GM06990 (cell line): ENCODE measurements at places on chromosomes 12 and 14.

DNA sequence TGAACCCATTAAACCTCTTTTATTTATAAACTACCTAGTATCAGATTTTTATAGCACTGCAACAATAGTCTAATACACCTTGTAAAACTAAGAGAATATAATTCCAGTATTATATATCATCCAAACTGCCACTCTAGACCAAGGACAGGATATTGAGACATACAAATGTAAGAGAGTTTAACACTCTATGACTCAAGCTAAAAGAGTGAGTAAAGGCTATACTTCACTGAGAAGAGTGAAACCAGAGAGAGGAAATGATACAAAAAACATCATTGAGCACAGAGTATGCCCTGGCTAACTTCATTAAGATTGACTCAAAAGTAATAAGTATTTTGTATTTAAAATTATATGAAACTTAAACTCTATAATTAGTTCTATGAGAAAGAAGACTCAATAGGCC lies 1951.9 kb upstream of the SEL1L start:
- no peak for DNase-seq

DNA sequence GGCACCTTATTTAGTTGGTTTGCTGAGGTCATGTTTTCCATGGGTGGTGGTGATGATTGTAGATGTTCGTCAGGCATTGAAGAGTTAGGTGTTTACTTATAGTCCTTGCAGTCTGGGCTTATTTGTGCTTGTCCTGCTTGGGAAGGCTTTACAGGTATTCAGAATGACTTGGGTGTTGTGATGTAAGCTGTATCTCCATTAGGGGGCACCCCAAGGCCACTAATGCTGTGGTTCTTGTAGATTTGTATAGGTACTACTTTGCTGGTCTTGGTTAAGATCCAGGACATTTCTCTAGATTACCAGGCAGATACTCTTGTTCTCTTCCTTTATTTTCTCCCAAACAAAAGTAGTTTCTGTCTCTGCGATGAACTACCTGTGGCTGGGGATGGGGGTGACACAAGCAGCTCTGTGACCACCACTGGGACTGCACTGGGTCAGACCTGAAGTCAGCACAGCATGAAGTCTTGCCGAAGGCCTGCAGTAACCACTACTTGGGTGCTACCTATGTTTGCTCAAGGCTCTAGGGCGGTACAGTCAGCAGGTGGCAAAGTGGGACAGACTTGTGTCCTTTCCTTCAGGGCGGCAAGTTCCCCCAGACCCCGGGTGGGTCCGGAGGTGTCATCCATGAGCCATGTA lies 35.8 kb upstream of the FBXO33 start:
- DNase-seq = peak; percentile 24

DNA sequence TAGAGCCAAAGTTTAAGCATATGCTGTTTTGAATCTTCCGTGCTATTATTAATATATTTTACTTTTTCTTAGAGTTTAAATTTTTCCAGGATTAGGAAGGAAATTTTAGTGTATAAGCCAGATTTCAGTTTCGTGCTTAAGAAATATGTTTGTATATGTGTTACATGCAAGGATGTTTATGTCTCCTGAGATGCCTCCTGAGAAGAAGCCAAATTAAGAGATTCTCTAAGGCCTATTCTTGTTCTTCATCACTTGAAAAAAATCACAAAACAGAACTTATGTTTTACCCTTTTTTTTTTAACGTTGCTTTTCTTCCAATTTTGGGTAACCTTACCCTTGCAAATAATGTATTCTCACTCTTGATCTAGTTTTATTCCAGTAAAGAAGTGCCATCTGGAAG lies 412.7 kb downstream of the TMTC2 start:
- DNase-seq = no peak

GRCh38 chr12:60072911-60073310 lies 477.1 kb downstream of the SLC16A7 start:
- DNase-seq = no peak

- no peak for DNase-seq
Observed at GRCh38 chr12:81089412-81089811, 11.5 kb downstream of the ACSS3 start.

- no peak for DNase-seq
Observed at GRCh38 chr14:23681337-23681736, 45.2 kb downstream of the DHRS2 start.

- DNase-seq = peak; percentile 84
Observed at GRCh38 chr14:45135659-45136395, at the start of gene FANCM. FANCM (plus strand) TSS chr14:45135930; CDS start chr14:45136032, 102 bp downstream.

GRCh38 chr14:55446127-55446736 lies 5.8 kb upstream of the TBPL2 start:
- peak; percentile 25 for DNase-seq

DNA sequence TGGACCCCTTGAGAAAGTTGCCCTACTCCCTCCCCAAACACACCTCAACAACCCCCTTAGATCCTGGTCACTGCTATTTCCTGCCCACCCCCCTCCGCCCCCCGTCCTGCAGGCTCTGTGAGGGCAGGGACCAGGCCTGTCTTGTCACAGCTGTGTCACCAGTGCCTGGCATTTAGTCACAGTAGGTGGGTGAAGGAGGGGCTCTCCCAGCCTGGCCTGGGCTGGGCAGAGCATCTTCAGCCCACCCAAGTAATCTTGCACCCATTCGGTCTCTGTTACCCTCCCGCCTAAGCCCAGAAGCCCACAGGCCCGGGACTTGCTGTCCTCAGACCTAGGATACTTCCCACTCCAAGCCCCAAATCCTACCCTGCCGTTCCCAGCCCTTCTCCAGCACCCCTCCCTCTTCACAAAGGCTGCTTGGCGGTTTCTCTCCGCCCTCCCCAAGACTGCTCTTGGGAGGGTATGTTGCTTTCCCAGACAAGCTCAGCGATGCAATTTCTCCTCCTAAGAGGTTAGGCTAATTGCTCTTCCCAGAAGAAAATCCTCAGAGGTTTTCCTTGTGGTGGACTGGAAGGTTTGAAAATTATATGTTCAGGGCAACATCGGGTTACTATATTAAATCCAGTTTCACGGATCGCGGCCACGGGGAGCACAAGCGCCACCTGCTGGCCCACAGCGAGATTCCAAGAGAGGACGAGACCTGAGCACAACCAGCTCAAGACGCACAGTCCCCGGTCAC lies 50.8 kb upstream of the ZFP36L1 start:
- DNase-seq = peak; percentile 70

GRCh38 chr12:57229634-57230380 lies at the start of gene SHMT2:
SHMT2 (plus strand) TSS chr12:57229711; CDS start chr12:57229779, 68 bp downstream.
- DNase-seq = peak; percentile 86

GRCh38 chr12:15856097-15856982 lies 25.8 kb upstream of the STRAP start:
- peak; percentile 14 for DNase-seq

GRCh38 chr12:44874981-44875416 lies 1.1 kb downstream of the NELL2 start:
- peak; percentile 1 for DNase-seq

DNA sequence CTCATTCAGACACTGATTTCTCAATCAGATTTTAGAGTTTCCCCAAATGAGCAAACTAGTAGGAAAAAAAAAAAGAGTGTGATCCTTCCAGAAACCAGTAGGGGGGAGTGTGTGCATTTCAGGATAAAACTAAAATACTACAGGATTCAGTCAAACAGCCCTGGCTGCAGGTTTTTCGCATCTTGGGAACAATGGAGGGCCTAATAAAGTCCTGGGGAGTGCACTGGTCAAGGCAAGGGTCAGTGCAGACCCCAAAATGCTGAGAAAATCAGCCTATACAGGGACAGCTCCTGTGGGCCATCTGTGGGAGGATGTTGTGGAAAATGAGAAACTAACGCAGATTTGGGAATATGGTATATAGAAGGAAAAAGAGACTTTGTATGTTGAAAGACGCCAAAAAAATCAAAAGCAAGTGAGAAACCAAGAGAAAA lies 22.2 kb upstream of the ABCD4 start:
- no peak for DNase-seq

DNA sequence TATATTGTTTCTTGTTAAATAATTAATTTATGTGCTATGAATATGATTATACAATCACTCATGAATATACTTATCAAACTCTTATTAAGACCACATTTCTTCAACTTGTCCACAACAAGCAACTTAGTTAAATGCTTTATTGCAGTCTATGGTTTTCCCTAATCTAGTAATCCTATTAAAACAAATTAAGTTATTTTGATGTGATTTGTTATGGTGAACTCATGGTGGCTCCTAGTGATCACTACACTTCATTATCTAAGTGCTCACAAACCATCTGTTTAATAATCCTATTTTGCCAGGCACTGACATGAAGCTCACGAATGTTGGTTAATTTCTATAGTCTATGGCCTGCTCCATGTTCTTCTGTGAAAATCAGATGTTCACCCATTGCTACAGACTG lies 42.9 kb downstream of the INSM2 start:
- no peak for DNase-seq

DNA sequence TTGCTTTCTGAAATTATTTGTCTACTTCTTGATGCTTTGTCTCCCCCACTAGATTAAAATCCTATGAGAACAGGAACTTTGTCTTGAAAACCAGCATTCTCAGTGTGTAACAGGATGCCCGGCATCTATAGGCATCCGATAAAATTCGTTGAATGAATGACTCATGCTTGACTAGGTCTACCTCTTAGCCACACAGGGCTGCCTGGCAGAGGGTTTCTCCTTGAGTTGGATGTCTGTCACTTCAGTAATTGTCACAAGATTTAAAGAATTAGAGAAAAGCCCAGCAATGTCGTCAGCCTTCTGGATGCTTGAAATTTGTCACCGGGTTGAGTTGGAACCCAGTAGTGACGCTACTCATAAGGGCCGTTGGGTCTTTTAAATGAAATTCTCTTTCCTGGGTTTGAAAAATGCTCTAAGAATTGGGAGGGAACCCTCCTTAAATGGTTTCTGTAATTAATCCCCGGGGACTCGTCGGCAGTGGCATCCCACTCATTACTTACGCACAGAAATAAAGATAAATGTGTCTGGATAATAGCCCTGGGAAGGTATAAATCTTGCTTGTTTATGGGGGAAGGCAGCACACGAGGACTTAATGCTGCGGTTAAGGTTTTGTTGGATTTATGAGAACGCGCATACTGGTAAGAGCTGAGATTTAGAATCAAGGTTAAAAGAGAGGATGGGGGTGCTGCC lies 194.1 kb downstream of the AACS start:
- no peak for DNase-seq

DNA sequence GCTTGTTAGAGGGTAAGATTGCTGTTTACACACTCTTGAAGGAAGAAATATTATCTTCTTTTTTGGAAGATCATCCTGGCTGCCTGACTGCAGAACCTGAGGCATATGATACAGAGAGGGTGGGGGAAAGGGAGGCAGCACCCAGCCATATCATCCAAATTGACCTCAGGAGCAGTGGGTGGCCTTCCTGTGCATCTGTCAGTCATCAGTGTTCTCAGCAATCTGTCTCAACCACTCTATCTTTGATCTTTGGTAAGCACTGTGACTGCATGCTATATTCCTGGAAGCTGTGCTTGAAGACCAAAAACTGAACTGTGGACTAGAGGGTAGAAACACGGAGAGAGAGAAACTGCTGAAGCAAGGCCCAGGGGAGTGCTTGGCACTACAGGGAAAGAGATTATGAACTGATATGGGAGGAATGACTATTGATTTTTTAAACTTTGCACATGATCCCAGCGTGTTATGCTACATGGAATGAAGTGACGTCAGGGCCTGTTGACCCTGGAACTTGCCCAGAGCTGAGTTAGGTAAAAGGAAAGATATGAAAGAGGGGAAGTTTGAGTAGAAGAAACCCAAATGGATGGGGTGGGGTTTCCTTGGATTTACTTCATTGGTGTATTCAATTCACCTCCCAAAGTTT lies 171.5 kb downstream of the ASCL1 start:
- no peak for DNase-seq

DNA sequence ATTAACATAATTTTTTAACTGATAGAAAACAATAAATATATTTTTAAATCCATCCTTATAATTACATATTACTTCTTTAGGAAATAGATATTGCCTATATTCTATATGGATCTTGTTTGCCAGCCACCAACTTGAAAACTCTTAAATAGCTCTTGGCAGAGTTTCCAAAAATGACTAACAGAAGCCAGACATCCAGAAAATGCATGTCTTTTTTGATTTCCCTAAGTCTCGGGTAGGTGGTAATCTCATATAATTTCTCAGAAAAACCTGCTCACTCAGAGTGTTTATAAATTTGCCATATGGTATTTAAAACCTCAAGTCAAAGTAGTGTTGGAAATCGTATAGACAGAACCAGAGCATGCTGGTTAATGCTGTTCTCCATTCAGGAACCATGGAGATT lies 360.4 kb upstream of the FOXG1 start:
- DNase-seq = no peak

GRCh38 chr12:65209655-65210043 lies 40.3 kb downstream of the LEMD3 start:
- peak; percentile 34 for DNase-seq

DNA sequence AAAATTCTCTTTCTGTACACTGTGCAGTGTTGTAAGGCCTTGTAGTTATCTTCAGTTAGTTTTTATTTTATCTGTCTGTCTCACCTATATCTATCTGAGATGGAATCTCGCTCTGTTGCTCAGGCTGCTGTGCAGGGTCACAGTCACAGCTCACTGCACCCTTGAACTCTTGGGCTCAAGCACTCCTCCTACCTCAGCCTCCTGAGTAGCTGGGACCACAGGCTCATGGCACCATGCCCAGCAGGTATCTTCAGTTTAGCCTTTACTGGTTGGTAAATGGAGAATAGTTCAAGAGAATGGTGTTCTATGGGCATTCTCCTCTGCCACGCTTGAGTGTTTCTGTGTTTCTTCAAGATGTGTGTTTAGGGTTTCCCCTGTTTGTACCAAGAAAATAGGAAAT lies 13.6 kb downstream of the TULP3 start:
- no peak for DNase-seq

GRCh38 chr14:40414386-40414785 lies 982.2 kb upstream of the FBXO33 start:
- no peak for DNase-seq

DNA sequence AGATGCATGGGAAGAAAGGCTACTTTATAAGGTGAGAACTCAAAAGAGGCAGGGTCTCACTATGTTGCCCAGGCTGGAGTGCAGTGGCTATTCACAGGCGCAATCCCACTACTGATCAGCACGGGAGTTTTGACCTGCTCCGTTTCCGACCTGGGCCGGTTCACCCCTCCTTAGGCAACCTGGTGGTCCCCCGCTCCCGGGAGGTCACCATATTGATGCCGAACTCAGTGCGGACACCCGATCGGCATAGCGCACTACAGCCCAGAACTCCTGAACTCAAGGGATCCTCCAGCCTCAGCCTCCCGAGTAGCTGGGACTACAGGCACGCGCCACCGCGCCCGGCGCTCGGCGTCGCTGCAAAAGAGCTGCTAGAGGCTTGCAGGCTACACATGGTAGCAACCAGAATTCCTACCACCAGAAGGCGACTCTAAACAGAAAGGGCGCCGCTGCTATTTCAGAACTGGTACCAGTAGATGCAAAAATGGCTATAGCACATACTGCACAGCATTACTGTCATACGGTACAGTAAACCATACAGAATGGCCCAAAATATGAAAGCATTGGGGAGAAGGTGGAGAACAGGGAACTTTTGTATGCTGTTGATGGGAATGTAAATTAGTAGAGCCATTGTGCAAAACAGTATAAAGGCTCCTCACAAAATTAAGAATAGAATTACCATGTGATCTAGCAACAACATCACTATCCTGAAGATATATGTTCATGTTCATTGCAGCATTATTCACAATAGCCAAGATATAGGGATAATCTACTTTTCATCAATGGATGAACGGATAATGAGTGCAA lies 1.2 kb upstream of the NEMF start:
- peak; percentile 83 for DNase-seq

GRCh38 chr14:67240168-67240932 lies 885 bp upstream of the PALS1 start:
- no peak for DNase-seq
